ENCODE measurements at places on chromosomes 2 and 18. TPM values are rescaled to one million over a fixed set of nuclear protein-coding genes. Genes with fewer than 3 reads are reported as not detected.

DNA sequence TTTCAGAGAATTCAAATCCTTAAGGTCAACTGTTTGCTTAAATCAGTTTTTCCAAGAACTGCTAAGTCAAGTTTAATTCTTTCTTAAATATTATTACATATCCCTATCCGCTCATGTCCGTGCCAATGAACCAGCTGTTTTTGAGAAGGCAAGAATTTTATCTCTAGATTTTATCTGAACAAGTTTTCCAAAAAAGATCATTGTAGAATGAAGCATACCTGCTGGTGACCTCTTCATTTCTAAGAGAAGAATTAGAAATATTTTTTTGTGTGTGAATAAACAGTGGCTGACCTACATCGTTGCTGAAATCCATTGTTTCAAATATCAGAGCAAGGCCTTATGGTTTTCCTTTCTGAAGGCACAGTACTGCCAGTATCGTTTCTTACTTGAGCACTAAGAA, 58.4 kb upstream of the RND3 start:
- no peak for DNase-seq

- DNase-seq = peak; percentile 98
Measured at GRCh38 chr18:9614401-9615279, at the start of gene PPP4R1. PPP4R1 (minus strand) TSS chr18:9614559; CDS start chr18:9614484, 75 bp downstream.

The UGT1A3 gene
- not detected for total RNA-seq

DNA sequence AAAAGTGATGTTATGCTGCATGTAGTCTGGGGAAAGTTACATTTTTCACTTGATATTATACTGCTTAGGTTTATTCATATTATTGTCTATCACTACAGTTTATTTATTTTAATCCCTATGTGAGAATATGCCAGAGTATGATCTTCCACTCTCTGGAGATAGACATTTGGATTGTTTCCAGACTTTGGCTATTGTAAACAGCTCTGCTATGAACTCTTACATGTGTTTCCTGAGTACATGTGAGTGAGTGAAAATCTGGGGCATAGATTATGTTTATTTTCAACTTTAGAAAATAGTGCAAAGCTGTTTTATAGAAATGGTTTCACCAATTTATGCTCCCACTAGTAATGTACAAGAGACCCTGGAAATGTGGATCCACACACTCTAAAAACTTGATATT, 49.0 kb upstream of the EPAS1 start:
- DNase-seq = no peak

The CCL20 gene
- 1.2 TPM for total RNA-seq

The COL4A3 gene
- total RNA-seq = not detected

GRCh38 chr2:182816866-182817265, 49.6 kb downstream of the FRZB start:
- no peak for DNase-seq

- no peak for DNase-seq
Measured at GRCh38 chr18:76855594-76855993, 33.2 kb downstream of the ZNF236 start.

DNA sequence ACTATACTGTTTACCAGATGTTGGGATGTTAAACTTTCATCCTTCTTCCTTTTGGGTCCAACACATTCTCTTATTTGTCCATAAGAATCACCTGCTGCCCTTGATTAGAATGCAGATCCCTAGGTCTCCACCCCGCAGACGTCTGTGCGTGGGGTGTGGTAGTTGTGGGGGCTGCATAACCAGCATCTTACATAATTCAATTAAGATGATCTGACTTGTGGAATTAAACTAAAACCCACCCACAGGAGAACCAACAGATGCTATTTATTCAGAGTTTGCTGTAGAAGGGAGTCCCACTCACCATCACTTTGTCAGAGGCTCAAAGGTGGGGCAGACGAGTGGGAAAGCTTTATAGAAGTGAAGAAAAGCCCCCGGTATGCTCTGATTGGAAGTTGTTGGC, 1.6 kb upstream of the KLHL23 start:
- DNase-seq = no peak

- DNase-seq = no peak
Measured at GRCh38 chr2:8103085-8103708, 578.7 kb upstream of the ID2 start.

- no peak for DNase-seq
Measured at GRCh38 chr18:46559946-46560670, 96.9 kb downstream of the LOXHD1 start.

The CLIP4 gene
- 124 TPM for total RNA-seq

DNA sequence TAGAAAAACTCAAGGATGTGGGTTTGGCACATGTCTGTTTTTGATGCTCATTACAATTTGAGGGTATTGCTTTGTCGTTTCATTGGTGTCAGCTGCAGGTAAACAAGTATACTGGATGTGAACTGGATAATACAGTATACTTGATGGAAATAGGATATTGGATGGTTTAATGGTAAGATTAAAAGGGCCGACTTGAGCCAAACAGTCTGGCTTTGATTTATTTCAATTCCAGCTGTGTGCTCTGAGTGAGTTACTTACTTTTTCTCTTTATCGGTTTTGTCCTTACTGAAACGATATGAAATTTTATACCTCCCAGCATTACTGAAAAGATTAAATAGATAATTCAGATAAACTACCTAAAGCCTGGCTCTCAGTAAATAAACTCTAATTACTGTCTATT, 227.6 kb downstream of the ASXL3 start:
- DNase-seq = no peak

DNA sequence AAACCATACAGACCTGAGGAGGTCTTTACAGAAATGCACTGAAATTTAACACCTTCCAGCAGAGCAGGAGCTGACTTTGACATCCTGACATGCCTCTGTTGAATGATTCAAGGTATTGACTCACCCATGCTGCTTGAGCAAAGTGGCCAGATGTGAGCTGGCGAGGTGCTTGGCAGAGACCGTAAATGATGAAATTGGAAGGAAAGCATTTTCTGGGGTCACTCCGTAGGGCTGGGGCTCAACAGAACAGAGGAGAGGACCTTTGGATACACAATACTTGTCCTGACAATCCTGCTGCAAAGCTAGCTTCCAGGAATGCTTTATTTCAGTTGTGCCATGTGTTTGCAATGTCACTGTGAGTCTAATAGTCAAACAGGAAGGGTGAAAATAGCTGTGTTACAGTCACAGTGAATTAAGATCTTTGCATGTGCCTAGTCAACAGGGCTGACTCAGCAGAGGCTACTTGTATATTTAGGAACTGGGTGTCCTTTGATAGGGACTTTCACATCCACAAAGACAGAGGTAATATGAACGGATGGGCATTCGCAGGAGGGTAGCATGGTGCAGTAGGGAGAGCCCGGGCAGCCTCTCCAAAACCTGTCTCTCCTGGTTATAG, 31.6 kb upstream of the NCK2 start:
- DNase-seq = peak; percentile 39

DNA sequence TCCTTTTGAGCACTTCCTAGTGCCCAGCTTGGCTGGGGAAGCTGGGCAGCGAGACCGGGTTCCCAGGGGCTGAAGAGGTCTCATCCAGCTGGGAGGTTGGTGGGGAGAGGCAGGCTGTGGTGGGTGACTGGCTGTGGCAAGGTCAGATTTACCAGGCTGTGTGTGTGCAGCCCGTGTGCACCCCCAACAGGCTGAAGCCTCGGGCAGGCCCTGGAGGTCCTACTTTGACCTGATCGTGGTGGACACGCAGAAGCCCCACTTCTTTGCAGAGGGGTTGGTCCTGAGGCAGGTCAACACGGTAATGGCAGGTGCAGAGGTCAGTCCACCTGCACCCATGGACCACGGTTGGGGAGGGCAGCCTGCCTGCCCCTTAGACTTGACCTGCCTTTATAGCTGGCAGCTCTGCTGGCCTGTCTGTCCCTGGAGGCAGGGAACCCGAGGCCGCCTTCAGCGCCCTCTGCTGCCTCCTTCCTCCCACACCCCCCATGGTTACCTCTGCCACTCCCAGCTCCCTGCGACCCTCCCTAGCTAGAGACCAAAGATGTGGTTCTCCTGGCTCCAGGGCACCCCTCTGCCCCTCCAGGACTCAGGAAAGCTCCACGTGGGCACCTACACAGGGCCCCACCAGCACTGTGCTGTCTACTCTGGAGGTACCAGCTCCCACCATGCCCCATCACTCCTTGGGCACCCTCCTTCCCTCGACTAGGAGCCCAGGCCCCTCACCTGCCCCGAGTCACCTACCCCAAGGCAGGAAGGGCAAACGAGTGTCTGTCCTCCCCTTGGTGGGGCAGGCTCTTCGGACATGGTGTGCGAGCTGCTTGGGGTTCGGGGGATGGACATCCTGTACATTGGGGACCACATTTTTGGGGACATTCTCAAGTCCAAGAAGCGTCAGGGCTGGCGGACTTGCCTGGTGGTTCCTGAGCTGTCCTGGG, 4.0 kb downstream of the NT5DC4 start:
- DNase-seq = no peak

- no peak for DNase-seq
Measured at GRCh38 chr2:39684464-39684863, 18.7 kb downstream of the TMEM178A start.

The UCN gene
- 0.36 TPM for total RNA-seq

The FAM110C gene
- not detected for total RNA-seq

The INO80C gene
- 14.4 TPM for total RNA-seq

GRCh38 chr18:52337276-52337675, 2.7 kb upstream of the DCC start:
- DNase-seq = no peak

GRCh38 chr2:139260052-139260430, 479.9 kb upstream of the NXPH2 start:
- no peak for DNase-seq

DNA sequence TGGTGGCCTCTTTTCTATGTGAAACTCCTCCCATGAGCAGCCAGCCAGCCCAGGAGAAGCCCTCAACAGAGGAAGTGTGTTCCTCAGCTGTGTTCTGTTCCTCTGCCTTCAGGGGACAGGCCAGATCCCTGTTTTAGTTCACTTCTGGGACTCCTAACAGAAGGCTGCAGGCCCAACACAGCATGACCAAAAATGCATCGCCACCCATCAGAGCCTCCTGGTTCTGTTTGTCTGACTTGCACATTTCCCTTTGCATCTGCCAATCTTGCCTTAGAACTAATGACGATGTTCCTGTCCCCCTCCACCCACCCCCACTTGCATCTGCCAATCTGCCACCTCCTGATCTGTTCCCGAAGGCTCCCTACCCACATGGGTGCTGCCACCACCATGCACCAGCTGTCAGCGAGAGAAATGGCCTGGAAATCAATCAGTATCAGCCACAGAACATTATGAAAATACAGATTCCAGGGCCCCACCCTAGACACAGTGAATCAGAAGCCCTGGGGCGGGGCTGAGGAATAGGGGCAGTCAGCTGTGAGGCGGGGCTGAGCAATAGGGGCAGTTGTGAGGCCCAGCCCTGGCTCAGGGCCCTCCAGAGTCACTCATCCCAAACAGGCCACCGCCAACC, 51.0 kb downstream of the FAM168B start:
- DNase-seq = peak; percentile 89

DNA sequence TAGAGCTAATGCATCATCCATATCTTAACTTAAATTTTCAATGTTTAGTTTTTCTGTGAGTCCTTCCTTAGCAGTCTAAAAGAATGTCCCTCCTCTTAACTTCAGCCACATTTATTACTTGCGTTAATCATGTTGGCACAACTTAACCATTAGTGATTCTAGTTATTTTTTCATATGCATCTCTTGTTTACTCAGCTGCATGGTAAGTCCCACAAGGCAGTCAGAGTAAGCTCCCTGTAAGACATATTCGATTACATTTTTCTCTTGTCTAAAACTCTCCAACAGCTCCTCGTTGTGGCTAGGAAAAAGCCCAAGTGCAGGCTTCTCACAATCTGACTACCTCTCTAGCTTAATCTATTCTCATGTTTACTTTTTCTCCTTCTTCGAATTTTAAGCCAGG, 2045.3 kb upstream of the PIK3C3 start:
- DNase-seq = no peak

DNA sequence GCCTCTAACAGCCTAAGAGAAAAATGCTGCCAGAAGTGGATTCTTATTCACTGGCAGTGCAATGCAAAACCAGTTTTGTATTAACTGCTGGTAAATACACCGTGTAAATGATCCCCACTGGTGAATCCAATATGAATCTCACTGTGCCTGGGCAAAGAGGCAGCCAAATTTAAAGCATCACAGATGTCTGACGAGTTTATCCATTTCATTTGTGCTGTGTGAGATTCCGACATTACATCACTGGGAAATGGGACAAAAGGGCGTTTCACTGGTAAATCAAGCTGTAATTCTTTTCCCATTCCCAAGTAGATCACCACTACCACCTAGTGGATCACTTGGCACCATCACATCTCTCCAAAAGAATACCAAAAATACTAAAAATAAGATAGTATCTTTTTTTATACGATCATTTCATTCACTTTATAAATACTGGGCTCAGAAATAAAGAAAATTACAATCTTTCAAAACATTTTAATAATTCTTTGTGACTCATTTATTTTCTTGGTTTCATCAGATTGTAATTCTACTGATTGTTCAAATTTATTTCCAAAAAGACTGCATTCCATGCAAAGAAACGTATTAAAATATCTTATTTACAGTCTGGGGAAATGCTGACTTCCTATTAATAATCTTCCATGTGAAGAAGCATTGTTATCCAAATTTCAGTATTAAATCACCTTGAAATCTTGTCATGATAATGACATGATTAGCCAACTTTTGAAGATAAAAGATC, 125.6 kb downstream of the GRB14 start:
- peak; percentile 26 for DNase-seq

The ANKRD30B gene
- 11.5 TPM for total RNA-seq

DNA sequence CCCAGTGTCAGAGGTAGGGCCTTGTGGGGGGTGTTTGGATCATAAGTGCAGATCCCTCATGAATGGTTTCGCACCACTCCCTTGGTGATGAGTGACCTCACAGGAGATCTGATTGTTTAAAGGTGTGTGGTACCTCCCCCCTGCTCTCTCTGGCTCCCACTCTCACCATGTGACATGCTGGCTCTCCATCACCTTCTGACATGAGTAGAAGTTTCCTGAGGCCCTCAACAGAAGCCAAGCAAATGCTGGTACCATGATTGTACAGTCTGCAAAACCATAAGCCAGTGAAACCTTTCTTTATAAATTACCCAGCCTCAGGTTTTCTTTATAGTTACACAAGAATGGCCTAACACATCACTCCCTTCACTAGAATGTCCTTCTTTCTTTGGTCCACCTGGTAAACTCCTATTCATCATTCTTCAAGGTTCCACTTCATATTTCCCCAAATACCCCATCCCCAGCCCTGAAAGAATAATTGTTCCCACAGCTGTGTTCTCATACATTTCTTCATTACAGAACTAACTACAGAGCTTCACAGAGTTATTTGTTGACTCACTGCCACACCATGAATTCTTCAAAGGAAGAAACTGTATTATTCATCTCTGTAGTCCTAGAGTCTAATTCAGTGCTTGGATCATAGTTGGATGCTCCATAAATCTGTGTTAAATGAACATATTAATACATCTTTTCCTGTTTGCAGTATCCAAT, 81.2 kb upstream of the STK17B start:
- no peak for DNase-seq

The CYP26B1 gene
- total RNA-seq = under 0.01 TPM

DNA sequence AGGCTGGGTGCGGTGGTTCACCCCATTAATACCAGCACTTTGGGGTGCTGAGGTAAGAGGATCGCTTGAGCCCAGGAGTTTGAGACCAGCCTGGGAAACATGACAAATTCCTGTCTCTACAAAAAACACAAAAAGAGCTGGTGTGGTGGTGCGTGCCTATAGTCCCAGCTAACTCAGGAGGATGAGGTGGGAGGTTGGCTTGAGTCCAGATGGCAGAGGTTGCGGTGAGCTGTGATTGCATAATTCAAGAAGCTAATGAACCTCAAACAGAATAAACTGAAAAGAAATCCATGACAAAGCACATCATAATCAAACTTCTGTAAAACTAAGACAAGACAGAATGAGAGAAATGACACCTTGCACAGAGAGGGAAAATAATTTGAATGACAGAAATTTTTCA, 54.8 kb downstream of the SEMA4F start:
- no peak for DNase-seq

The LAMA1 gene
- 8.3 TPM for total RNA-seq

GRCh38 chr18:6728331-6728730, 1.2 kb upstream of the ARHGAP28 start:
- no peak for DNase-seq
